ENCODE measurements at places on chromosomes 7 and 10.

- DNase-seq = peak; percentile 82
Measured at GRCh38 chr7:155804897-155805825, 7.1 kb downstream of the SHH start.

GRCh38 chr10:59177031-59177797, 771 bp downstream of the PHYHIPL start:
- DNase-seq = peak; percentile 26

- DNase-seq = no peak
Measured at GRCh38 chr7:44076101-44076895, 6.0 kb downstream of the POLM start.

DNA sequence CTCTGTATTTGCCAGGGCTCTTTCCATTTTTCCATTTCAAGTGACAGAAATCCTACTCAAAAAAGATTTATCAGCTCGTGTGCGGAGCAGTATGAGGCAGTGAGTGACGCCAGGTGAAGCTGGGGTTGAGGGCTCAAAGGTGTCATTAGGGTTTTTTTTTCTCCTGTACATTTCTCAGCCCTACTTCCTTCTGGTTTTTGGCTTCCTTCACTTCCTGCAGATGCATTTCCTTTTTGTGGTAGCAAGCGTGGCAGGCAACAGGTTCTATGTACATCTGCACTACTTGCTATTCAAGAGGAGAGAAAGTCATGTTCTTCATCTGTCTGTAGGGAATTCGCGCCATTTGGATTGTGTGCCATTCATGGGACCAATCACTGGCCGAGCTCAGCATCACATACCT, 52.8 kb upstream of the AOAH start:
- no peak for DNase-seq
